T47D (cell line): ENCODE measurements at places on chromosomes 5 and 9.
A peak's percentile ranks its signal among the peaks of the same experiment; 100 is the strongest.

- DNase-seq: no peak
These were observed 12.1 kb upstream of the ANKRD33B start for GRCh38 chr5:10551782-10552138.

DNA sequence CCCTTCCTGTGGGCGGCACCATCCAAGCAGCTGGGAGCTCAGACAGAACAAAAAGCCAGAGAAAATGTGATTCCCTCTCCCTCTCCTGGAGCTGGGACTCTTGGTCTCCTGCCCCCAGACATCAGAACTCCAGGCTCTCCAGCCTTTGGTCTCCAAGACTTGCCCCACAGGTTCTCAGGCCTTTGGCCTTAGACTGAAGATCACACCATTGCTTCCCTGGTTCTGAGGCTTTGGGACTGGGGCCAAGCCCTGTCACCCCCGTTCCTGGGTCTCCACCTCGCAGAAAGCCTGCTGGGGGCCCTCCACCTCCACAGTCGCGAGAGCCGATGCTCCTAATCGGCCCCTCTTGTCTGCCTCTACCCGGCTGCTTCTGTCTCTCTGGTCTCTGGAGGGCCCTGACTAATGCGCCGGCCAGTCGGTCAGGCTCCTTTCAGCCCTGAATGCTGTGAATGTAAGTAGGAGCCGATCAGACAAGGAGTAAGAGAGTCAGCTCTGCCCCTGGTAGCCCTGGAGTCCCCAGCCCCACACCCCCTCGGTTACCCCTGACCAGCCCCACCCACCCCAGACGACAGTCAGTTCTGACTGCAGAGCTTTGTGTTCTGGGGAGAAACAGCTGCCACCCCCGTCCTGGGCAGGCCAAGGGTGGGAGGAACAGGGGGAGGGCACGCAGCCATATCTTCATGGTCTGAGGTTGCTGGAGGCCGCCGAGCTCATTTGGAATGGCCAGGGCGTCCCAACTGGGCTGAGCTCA lies 57.5 kb downstream of the VAV2 start:
- DNase-seq: no peak

GRCh38 chr5:167763772-167764171 lies 527.7 kb upstream of the WWC1 start:
- no peak for DNase-seq

DNA sequence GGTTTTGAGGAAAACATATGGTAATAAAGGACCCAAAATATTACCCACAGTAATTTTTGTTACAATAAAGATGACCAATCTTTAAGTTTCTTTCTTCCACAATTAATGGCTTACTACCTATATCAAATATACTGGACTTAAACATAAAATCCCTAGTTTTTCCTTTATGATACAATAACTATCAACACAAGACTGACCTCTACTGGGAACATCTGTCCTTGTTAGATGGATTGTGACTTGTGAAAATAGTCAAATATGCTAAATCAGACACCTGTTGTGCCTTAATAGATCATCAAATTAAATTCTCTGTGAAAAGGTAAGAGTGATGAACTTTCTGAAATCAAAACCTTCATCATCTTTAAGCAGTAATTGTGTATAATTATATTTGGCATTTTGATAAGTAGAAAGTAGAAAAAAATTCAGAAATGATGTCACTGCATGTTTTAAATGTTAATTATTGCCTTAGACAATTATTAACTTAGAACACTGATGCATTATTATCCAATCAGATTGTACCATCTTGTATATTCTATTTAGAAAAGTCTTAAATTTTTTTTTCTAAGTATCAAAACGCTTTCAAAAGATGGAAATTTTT lies 113.6 kb downstream of the DEPDC1B start:
- DNase-seq: peak; percentile 57

DNA sequence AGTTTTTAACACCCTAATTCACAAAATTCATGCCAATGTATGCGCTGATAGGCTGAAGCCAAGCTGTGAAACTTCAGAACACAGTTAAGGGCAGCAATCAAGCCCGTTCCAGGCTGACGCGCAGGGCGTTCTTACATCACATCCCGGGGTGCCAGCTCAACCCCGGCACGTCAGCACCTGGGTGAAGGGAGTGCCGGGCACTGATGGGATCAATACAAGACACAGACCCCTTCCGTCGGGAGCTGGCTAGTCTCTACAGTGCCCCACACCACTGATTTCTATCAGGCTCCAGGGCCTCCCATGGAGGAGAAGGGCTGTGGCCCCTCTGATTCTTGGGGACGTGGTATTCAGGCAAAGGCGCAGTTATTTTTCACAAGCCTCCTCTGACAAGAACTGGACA lies 12.0 kb downstream of the BARHL1 start:
- DNase-seq: no peak

- no peak for DNase-seq
These were observed 71.2 kb upstream of the COX7C start for GRCh38 chr5:86546582-86546981.

GRCh38 chr9:76560481-76560922 lies 101.5 kb downstream of the GCNT1 start:
- DNase-seq: no peak

DNA sequence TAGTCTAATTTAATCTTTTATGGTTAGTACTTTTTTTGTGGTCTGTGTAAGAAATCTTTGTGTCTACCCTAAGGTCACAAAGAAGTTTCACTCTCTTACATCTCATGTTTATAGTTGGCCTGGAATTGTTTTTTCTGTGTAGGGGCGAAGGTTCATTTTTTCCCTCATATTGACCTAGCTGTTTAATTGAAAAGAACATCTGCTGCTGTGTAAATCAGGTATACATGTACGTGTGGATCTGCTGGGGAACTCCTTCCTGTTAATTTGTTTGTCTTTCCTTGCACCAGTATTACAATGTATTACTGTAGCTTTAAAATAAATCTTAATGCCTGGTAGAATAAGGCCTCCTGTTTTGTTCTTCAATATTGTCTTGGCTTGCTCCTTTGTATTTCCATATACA lies 37.8 kb downstream of the EXOSC2 start:
- no peak for DNase-seq

DNA sequence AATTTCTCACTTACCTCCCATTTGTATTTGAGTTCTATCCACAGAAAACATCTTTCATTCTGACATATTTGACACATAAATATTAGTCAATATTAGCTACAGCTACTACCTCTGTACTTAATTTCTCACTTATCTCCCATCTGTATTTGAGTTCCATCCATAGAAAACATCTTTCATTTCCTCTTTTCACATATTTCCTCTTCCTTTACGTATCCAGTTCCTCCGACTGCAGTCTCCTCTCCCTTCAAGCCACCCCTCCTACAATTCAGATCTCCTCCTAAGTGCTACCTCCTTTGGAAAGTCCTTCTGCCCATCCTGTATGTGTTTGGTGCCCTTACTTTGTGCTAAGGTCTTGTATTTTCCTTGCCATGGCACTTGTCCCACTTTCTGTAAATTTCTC lies 1.6 kb downstream of the SREK1IP1 start:
- no peak for DNase-seq

DNA sequence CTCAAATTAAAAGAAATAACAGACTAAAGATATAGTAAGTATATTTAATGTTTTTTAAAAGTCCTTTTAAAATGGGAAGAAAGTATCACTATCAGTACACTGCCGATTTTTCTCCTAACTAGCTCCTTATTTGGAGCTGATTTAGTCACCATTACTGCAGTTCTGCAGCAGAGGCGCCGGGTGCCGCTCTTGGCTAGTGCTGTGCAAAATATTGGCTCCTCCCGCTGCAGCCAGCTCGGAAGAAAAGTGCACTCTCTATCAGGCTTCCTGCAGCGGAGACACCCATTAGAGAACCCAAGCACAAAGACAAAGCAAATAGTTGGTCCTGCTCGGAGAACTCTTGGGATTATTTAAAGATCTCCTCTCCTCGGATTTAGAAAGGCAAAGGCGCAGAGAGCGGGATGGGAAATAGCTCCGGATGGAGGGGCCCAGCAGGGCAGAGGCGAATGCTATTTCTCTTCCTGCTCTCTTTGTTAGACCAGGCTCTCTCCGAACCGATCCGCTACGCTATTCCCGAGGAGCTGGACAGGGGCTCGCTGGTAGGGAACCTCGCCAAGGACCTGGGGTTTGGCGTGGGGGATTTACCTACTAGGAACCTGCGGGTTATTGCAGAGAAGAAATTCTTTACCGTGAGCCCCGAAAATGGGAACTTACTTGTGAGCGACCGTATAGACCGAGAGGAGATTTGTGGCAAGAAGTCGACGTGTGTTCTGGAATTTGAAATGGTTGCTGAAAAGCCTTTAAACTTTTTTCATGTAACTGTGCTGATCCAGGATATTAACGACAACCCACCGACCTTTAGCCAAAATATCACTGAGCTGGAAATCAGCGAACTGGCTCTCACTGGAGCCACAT lies at the start of gene PCDHGB3:
Gene PCDHGB3, plus strand, starts transcription at position 249 of the 855 bp plus-strand sequence. Its CDS starts 153 bp downstream, at position 402.
- no peak for DNase-seq
